Foreskin melanocyte (primary cell): ENCODE measurements at places on chromosomes 11 and 22.

DNA sequence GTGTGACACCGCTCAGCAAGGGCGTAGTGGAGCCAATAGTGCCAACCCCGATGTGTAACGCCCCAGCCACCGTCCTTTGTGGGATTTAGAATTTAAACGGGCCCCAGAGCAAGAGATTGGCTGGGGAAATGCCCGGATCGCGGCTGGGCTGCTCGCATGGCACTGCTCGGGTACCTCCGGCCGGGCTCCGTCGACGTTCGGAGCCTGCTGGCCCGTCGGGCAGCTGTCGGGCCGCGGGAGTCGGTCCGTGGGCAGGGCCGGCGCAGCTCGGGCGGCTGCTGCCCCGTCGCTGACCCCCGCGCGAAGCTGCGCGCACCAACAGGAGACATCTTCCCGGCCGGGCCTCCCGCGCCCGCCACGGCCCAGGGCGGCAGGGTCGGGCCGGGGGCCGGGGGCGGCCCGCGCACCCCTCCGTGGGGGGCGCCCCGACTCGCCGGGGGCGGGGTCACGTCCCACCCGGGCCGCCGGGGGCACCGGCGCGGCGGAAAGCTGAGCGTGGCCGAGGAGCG is 1.3 kb upstream of the KDM2A start:
- DNase-seq, result no peak

- no peak for DNase-seq
These were observed 105.1 kb downstream of the RRAS2 start for GRCh38 chr11:14253840-14254239.

- no peak for DNase-seq
These were observed 116.8 kb upstream of the NNMT start for GRCh38 chr11:114179234-114179941.

DNA sequence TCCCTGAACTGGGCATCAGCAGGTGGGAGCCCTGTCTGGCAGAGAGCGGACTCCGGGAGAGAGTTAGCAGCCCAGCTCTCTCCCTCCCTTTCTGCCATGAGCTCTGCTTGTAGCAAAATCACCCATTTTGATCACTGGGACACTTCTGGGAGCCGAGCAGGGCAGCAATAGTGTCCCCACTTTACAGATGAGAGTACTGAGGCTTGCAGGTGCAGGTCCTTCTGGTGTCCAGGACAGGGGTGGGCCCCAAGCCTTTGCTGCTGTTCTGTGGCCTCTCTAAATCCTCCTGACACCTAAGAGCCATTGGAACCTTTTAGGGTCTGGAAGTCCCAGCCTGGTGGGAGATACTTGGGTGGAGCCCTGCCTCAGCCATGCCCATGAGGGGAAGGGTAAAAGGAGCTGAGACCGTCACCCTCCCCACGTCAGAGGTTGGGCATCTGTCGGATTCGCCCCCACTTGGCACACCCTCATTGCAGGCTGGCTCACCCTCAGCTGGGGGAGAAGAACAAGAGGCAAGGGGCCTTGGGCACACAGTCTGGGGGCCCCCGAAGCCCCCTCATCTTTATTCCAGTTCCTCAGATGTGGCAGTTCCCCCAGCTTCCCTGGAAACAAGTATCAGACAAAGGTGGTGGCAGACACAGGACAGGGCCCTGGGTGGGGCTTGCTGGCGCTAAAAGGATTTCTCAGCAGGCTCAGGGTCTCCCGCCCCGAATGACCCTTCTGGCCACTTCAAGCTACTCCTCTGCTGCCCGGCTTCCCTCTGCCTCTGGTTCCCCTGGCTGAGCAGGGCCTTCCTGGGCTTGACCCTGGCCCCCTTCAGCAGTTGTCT is 4.5 kb downstream of the RIN1 start:
- DNase-seq, result no peak

DNA sequence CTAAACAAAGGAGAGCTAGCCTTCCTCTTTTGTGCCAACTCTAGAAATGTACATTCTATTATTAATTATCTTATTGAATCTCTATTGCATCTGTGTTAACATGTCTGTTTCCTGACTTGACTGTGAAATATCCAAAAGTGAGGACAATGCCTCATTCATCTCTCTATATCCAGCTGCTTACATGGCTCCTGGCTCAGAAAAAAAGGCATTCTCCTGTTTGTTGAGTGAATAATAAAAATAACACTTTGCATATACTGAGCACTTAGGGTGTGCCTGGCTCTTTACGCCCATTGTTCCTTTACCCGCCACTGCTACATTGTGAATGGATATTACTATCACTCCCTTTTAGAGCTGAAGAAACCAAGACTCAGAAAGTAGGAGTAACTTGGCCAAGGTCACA is 19.9 kb downstream of the NRXN2 start:
- DNase-seq, result no peak

GRCh38 chr11:86931548-86932258 is 23.5 kb downstream of the FZD4 start:
- peak; percentile 92 for DNase-seq

DNA sequence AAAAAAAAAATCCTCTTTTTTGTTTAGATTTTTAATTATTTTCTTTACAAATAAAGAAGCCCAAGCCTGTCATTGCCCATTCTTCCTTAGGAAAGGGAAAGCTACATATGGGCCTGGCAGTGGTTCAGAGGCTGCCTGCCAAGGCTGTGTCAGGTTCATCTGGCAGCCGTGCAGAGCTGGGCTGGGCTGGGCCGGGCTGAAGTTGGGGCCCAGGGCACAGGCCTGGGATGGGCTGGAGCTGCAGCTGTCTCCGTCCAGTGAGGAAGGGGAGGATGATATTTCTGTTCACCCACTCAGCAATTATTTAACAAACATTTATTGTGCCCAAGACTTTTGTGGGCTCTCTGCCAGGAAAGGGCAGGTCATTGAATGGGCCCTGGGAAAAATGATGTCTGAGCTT is 4.6 kb downstream of the PRR5L start:
- DNase-seq, result no peak

GRCh38 chr22:29704528-29705285 is 15.1 kb upstream of the CABP7 start:
- DNase-seq, result peak; percentile 66

DNA sequence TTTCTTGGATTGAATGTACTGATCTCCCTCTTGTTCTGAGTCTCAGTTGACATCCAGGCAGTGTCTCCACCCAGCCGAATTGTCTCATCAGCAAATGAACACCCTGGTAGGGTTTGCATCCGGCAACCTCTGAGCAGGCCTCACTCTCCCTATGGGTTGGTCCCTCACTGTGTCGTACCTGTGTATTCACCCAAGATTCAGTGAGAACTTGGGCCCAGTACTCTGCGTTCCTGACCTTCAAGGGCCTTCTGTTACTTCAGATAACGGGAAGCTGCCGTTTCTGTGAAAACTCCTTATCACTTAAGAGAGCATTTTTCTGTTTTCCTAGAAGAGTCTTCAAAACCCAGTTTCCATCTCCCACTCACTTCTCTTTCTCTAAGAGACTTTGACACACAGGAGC is 915.6 kb downstream of the TBC1D22A start:
- DNase-seq, result no peak

DNA sequence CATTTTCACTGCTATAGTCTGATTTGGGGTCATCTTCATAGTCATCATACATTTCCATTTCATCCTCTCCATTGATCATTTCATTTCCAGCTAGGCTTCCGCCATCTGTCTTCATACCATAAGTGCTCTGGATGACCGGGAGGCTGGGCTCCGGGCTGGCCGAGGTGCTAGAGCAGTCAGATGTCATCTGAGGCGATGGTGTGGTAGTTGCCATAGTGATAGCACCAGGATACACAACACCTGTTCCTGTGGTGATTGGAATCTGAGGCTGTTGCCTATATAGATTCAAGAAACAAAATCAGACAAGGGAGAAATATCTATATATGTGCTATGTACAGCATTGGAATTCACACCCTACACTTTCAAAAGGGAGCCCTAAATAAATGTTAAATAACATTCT is 383.5 kb downstream of the SOX6 start:
- no peak for DNase-seq

- no peak for DNase-seq
These were observed 498.6 kb upstream of the ISX start for GRCh38 chr22:34567367-34567766.

- peak; percentile 43 for DNase-seq
These were observed 22.5 kb upstream of the DAGLA start for GRCh38 chr11:61657566-61658290.

DNA sequence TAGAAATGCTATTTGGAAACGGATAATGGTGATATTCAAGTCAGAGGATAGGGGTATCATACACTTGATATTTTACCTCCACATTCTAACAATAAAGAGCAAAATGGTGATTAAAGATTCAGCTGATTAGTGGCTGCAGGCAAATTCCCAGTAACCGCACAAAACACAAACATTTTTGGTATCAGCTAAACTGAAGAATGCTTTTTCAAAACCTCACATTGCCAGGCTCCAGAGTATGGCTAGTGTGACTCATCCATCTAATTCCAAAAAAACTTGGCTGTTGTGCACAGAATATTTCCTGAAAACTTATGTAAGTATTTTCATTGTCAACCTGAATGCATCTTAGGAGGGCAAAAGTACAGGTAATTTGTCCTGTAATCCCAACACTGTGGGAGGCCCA is 10.9 kb downstream of the SRPRA start:
- peak; percentile 65 for DNase-seq

- DNase-seq, result no peak
These were observed 10.5 kb downstream of the CXCR5 start for GRCh38 chr11:118894192-118894591.

GRCh38 chr11:44324749-44325525 is 15.0 kb upstream of the ALX4 start:
- DNase-seq, result no peak

DNA sequence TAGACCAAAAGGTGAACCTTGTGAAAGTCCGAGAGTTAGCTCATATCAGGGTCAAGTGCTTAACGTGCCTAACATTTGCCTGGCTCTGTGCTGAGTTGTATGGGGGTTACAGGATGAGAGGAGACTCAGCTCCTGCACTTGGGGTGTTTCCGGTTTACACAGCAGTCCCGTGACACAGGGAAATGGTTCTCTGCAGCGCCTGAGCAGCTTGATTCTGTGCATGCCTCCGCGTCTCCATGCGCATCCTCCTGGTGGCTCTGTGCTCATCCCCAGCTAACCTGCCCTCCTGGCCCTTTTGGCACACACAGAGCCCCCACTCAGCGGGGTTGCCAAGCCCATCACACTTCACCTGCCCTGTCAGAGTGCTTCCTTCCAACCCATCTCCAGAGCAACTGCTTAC is 238.3 kb upstream of the TBCEL start:
- DNase-seq, result no peak

GRCh38 chr22:41405588-41405987 is 23.8 kb downstream of the TEF start:
- no peak for DNase-seq

DNA sequence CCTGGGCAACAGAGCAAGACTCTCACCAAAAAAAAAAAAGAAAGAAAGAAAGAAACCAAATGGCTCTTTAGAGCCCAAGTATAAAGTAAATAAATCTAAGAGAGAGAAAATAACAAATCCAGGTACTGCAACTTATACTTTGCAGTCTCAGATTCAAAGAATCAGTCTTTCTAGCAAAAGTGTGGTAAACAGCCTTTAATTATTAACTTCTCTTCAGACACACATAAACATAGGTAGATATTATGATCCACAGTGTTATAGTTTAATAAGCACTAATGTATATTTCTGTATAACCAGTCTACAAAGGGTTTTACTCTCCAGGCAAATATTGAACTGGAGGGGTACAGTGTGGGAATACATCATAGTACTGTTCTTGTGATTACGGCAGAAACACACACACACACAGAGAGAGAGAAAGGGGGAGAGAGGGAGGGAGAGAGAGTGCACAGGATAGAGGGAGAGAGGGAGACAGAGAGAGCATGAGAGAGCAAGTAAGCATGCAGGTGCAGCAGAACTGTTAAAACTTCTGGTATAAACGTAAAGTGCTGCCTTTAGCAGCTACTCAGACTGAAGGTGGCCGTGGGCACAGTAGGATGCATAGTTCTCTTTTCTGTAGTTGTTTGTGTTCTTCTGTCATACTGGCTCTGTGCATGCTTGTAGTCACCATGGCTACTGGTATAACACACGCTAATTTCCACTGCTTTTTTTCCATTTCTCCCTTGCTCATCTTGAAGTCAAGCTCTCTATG is 32.3 kb downstream of the MTMR2 start:
- DNase-seq, result no peak

DNA sequence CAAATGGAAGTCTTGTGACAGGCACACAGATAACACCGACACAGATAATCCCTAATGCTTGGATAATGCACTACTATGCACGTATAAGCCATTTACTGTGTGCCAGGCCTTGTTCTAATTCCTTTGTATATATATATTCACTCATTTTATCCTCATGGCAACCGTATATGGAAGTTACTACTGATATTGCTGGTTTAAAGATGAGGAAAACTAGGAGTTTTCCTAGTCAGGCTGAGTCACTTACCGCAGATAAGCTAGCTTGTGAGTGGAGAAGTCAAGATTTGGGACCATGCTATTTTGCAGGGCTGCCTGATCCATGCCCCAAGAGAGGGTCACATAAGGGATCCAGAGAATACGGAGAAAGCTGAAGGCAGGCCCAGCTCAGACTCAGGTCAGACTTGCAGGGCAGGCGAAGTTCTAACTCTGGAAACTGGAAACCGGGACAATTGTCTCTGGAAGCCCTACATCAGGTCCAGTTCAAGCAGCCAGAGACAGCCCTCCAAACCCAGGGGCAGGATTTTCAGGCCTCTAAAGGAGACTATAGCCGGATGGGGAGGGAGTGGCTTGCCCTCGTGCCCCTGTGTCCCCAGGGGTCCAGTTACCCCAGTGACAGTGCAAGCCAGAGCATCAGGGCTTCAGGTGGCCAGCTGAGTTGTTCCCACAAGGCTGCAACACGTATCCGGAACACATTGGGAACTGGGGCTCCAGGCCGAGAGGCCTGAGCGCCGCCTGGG is 534.8 kb downstream of the INSC start:
- no peak for DNase-seq

DNA sequence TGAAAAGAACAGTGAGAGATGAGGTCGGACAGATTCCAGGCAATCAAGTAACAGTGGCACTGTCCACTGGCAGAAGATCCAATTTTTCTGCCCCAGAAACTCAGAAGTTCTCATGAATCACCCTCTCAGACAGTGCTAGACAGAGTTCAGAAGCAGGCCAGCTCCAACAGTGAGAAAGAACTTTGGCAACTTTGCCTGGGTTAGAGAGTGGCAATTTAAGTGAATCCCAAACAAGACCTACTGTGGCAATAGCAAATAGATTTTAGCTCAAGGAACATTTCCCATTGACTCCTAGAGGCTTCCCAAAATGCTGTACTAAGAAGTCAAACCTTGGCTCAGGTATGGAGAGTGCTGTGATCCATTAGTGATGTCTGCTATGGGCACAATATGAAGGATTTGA is 12.3 kb downstream of the CD44 start:
- DNase-seq, result no peak

GRCh38 chr11:27291954-27292636 is 70.9 kb downstream of the CCDC34 start:
- no peak for DNase-seq

- no peak for DNase-seq
These were observed 13.5 kb downstream of the TTLL8 start for GRCh38 chr22:50044485-50045118.

GRCh38 chr11:118319337-118319707 is 14.8 kb downstream of the CD3E start:
- DNase-seq, result no peak
